ENCODE measurements at places on chromosomes 5 and 9. TPM values are rescaled to one million over a fixed set of nuclear protein-coding genes. Genes with fewer than 3 reads are reported as not detected.

OGN gene
- not detected for total RNA-seq

PHPT1 gene
- 192 TPM for total RNA-seq

CKS2 gene
- total RNA-seq: 69.9 TPM

RASGRF2 gene
- total RNA-seq: 8.5 TPM

PRR16 gene
- 9.1 TPM for total RNA-seq

POU5F2 gene
- total RNA-seq: 0.54 TPM

WNT8A gene
- total RNA-seq: not detected

SCGB3A2 gene
- total RNA-seq: 0.82 TPM

- no peaks in the 10 kb centered on the region for H3K27me3 ChIP-seq
- H3K27ac ChIP-seq: peak overlapping the region; percentile 95
- H3K4me3 ChIP-seq: peak overlapping the region; percentile 82
Observed at GRCh38 chr5:150488519-150489359, 19.2 kb upstream of the NDST1 start.

DNA sequence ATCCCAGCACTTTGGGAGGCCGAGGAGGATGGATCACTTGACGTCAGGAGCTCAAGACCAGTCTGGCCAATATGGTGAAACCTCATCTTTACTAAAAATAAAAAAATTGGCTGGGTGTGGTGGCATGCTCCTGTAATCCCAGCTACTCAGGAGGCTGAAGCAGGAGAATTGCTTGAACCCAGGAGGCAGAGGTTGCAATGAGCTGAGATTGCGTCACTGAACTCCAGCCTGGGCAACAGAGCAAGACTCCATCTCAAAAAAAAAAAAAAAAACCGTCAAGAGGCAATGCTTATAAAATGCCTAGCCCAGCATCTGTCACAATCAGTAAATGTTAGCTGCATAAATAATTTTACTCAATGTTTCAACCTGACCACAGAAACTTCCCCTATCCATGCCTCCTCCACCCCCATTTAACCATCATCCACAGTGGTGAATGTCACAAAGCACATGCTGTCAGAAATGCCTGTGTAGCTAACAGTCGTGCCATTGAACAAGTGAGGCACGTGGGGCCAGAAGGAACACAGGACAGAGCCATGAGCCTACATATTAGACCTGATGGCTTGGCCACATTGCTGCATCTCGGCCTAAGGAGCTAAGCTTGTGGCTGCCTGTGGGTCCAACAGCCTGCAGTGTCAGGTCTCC is 16.8 kb upstream of the TCOF1 start:
- no peak overlapping the region for H3K4me3 ChIP-seq
- no peak overlapping the region for H3K27ac ChIP-seq
- H3K36me3 ChIP-seq: no peaks in the 10 kb centered on the region
- DNase-seq: no peak

GRCh38 chr5:2192496-2192895 is 309.8 kb upstream of the IRX4 start:
- no peak overlapping the region for H3K27ac ChIP-seq
- no peaks in the 10 kb centered on the region for H3K36me3 ChIP-seq
- no peak overlapping the region for H3K4me3 ChIP-seq
- no peaks in the 10 kb centered on the region for H3K27me3 ChIP-seq
- DNase-seq: no peak

DNA sequence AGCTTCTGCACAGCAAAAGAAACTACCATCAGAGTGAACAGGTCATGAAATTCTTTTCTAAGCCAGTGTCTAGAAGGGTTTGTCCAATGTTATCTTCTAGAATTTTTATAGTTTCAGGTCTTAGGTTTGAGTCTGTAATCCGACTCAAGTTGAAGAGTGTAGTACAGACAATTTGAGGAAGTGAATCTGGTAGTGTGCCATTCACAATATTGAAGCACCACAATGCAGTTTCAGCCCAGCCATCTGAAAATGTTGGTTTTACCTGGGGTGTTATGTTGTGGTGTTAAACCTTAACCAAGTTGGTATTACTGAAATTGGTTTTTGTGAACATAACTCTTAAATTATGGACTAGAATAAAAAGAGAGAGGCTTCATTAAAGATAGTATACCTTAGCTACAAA is 77.2 kb downstream of the ADAMTS16 start:
- H3K27ac ChIP-seq: no peak overlapping the region
- no peak for DNase-seq
- H3K4me3 ChIP-seq: no peak overlapping the region
- peaks cover 2% of the 10 kb centered on the region for H3K36me3 ChIP-seq
- H3K4me1 ChIP-seq: peaks cover 12% of the 10 kb centered on the region

DNA sequence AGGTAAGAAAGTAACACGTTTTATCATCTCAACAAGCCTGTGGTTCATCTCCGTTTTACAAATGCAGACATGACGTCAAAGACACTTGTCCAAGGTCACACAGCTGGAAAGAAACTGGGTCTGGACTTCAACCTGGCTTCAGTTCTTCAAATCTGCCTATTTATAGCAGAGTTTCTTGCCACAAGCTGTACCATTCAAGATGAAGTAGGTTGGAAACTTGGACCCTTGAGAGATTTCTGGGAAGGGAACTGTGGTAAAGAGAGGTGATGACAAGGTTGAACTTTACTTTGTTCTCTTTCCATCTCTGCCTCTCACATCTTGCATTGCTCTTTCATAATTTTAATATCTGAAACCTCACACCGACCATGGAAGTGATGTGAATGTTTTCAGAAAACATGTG is 29.9 kb upstream of the DENND1A start:
- no peaks in the 10 kb centered on the region for H3K4me1 ChIP-seq
- DNase-seq: no peak
- no peak overlapping the region for H3K4me3 ChIP-seq
- no peak overlapping the region for H3K27ac ChIP-seq
- H3K27me3 ChIP-seq: peaks cover 11% of the 10 kb centered on the region

DNA sequence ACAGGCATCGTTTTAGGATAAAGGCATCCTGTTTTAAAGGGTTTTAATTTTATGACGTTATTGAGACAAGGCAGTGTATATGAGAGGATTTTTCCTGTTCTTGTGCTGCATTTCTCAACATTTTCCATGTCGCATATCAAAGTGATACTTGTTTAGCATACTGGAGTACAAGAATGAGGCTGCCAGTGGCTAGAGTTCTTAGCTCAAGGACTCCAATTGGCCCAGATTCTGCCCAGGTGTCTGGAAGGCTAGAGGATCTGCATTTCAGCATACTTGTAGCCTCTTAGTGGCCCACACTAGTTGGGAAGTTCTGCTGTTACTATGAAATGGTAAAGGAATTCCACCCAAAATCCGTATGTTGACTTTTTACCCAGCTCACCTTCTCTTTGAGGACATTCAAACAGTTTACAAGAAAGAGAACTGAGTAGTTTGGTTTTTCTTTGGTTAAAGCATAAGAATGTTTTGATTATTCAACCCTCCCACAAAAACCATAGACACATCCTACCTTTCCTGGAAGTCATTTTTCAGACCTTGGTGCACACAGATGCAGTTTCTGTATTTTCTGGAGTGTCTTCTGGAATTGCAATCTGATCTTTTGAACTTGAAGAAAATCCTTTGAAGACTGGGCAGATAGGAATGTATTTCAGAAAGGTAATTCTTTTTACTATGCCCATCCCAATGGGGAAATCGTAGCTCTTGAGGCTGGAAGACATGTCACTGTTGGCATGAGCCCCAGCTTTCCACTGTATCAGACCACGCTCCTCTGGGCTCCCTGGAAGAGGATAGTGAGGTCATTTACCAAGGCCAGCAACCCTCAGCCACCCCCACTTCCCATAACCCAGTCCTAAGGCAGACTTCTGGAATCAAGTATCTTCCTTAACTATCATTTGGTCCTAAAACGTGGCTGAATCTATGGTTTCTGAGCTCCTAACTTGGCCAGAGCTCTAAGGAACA is 11.3 kb downstream of the SLC23A1 start:
- DNase-seq: peak; percentile 66
- H3K27me3 ChIP-seq: no peaks in the 10 kb centered on the region
- H3K36me3 ChIP-seq: peaks cover 6% of the 10 kb centered on the region
- H3K27ac ChIP-seq: no peak overlapping the region
- H3K4me3 ChIP-seq: no peak overlapping the region

DNA sequence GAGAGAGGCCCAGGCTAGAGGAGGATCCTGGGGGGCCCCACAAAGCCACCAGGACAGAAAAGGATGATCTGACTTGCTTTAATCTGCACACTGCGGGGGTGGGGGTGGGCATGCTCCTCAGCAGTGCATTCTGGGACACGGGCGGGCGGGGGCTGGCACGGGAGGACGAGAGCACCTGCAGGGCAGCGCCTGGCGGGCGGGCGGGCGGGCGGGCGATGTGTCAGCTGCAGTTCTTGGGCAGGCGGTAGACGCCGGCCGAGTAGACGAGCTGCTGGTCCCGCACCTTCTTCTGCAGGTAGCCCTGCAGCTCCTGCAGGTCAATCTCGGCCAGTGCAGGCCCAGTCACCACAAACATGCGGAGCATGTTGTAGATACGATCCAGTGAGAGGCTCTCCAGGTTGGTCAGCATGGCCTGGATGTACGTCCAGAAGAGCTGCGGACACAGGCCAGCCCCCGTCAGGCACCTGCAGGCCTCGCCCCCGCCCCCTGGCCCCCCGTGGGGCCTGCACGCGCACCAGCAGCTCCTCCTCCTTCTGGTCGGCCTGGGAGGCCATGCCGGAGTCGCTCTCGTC is 3.0 kb upstream of the TMEM210 start:
- DNase-seq: no peak
- H3K27ac ChIP-seq: no peak overlapping the region
- H3K4me1 ChIP-seq: no peaks in the 10 kb centered on the region
- H3K27me3 ChIP-seq: peaks cover 13% of the 10 kb centered on the region
- H3K4me3 ChIP-seq: no peak overlapping the region

- H3K27ac ChIP-seq: no peak overlapping the region
- no peaks in the 10 kb centered on the region for H3K27me3 ChIP-seq
- no peak for DNase-seq
- no peaks in the 10 kb centered on the region for H3K36me3 ChIP-seq
Observed at GRCh38 chr5:143432658-143433239, 29.3 kb upstream of the NR3C1 start.

- peak overlapping the region; percentile 39 for H3K4me3 ChIP-seq
- peak; percentile 68 for DNase-seq
- peaks cover 34% of the 10 kb centered on the region for H3K27me3 ChIP-seq
Observed at GRCh38 chr9:131277910-131278701, 1.8 kb upstream of the FAM78A start.

- H3K4me3 ChIP-seq: no peak overlapping the region
- DNase-seq: peak; percentile 27
- no peaks in the 10 kb centered on the region for H3K36me3 ChIP-seq
- no peaks in the 10 kb centered on the region for H3K27me3 ChIP-seq
- no peak overlapping the region for H3K27ac ChIP-seq
Observed at GRCh38 chr9:83299571-83299970, 236.6 kb upstream of the RASEF start.

DNA sequence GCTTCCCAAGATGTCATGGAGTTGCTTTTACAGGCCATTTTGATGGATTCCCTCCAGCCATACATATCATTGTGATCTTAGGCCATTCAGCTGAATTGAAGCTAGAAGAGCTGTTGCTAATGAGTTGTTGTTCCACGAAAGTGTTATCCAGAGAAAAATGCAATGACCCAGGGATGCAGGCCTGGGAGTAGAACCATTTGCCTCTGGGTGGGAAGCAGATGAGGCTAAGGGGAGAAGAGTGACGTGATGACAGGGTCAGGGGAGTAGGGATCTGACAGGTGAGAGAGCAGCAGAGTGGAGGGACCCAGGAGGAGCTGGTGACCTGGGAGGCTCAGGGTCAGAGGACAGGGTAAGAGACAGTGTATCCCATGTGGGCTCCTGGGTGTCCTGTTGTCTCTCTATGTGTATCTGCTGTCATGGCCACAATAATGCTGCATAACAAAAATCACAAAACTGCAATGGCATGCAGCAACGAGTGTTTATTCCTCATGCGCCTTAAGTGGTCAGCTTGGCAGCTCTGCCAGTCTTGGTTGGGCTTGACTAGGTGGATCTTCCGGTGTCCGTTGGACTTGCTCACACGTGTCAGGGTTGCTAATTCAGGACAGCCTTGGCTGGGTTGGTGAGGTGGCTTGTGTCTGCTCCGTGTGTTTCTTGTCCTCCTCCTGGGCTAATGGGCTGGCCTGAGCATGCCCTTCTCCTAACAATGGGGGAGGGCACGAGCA is 90.6 kb downstream of the LIFR start:
- peaks cover 54% of the 10 kb centered on the region for H3K4me1 ChIP-seq
- H3K27me3 ChIP-seq: no peaks in the 10 kb centered on the region
- H3K36me3 ChIP-seq: no peaks in the 10 kb centered on the region
- H3K27ac ChIP-seq: no peak overlapping the region

DNA sequence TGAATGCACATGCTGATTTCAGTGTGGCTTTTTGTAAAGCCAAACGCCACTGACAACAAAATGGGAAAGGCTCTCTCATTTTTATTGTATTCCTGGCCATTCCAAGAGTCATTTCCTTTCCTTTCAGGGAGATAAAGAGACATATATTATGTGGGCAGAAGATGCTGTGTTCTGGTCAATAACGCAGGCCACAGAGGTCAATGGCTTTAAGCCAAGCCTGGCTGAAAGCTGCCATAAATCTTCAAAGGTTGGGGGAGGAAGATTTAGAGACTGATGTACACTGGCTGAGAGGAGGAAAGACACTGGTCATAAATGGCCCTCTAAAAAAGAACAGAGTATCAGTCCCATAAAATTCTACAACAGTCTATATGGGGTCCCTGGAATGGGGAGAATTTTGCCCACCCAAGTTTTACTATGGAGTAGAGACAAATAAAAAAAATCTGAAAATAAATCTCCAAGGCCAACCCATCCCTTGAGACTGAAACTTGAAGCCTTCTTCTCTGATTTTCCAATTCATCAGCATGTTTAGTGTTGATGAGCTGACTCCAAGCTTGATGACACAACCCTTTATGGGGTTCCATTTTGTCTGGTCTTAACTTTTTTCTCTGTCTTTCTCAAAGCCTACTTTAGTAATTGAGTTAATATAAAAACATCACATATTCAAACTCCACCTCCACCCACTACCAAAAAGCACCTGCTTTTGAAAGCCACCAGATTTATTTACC is 152.1 kb upstream of the SLC24A2 start:
- no peak for DNase-seq
- H3K27me3 ChIP-seq: peaks cover 6% of the 10 kb centered on the region
- H3K27ac ChIP-seq: no peak overlapping the region
- H3K4me1 ChIP-seq: no peaks in the 10 kb centered on the region
- no peak overlapping the region for H3K4me3 ChIP-seq

DNA sequence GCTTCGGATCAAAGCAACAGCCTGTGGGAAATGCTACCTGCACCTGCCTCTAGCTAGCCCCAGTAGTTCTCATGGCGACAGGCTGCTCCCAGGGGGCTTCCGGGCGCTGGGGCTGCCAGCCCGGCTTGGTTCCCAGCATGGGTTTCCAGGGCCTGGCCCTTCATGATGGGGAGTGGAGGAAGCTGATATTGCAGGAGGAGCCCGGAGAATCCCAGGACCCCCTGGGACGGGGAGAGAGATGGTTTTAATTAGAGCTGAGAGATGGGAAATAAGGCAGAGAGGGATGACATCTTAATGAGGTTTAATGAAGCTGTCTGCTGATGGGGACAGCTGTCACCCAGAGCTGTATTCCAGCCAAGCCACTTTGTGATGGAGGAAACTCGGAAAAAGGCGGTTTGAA is 78.6 kb downstream of the CFAP77 start:
- H3K4me1 ChIP-seq: no peaks in the 10 kb centered on the region
- no peak overlapping the region for H3K27ac ChIP-seq
- no peak for DNase-seq
- no peak overlapping the region for H3K4me3 ChIP-seq
- H3K27me3 ChIP-seq: peaks cover 45% of the 10 kb centered on the region

All from astrocyte (in vitro differentiated cells and primary cell).